A549 (cell line): ENCODE measurements at places on chromosomes 3 and 15.

- no peak for DNase-seq
Measured at GRCh38 chr3:63521657-63522056, 130.8 kb upstream of the SNTN start.

DNA sequence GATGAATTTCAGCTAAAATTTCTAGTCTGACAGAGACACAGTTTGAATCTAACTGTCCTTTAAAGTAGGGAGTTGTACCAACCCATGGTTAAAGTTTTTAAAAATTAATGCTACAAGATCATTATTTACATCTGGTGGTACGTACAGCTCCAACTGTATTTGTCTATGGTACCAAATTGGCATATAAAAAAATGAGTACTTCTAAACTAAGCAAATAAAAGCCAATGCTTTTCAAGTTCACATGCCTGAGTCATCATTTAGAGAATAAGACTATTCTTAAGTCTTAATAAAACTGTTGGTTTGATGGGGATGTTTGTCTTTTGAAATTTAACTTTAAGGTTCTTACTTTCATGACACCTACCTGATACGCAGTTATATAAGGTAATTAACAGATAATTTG, 21.0 kb upstream of the IFT57 start:
- DNase-seq = no peak

DNA sequence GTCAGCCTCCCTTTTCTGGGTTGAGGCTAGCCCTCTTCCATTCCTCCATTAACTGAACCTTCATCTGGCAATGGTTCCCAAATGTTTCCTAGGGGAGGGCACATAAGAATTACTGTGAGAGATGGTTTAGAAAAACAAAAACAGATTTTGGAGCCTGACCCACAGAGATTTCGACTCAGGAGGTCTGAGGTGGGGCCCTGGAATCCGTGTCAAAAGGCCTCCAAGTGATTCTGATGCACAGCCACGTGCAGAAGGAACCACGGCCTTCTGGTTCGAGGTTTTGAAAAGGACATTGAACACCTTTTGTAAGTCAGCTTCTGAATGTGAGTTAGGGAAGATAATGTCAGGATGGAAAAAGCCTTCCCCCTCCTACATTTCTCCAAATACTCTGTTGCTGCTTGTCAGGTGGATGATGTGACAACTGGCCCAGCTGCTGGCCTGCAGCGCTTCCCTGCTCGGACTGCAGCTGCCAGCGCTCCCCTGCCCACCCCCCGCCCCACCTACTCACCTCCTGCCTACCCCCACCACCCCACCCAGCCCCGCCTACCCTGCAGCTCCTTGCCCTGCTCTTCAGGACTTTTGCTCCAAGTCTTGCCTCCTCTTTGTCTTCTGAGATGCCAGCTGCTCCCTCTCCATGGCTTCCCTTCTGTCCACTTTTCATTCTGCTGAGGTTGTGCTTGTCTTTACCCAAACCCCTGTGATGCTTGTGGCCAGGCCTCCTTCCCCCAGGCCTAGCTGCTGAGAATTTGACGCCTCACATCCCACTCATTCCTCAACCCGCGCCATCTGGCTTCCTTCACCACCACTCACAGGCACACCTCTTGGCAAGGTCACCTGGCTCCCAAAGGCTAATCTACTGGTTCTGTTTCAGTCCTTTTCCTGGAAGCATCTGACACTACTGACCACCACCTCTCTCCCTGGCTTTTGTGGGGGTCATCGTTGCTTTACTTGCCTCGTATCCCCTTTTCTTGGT, 6.6 kb downstream of the EHD4 start:
- no peak for DNase-seq

DNA sequence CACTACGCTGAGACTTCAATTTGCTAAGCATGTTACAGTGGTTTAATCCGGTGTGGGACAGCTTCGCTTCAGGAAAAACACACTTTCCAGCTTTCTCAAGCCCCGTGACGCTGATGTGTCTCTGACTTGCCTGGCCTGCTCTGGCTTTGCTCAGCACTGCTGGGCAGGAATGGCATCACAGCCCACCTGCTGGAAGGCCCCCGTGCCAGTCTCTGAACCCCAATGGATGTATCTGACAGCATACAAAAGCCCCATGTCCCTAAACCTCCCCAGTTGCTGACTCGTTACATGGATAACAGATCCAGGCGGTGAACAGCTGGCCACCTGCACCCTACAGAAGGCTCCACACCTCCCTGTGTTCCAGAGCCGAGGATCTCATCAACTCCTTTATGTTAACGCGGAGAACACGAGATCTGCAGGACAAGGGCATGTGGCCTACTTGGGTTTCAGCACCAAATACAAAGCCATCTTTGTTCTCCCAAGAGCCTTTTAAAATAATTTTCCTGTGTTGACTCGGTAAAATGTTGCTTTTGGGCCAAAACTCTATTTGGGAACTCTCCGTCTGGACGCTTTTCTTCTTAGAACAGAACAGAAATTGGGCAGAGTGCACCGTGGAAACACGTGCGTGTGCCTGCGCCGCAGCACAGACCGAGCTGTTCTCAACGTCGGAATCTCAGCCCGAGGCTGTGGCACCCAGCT, 61.4 kb downstream of the ATP10A start:
- no peak for DNase-seq

DNA sequence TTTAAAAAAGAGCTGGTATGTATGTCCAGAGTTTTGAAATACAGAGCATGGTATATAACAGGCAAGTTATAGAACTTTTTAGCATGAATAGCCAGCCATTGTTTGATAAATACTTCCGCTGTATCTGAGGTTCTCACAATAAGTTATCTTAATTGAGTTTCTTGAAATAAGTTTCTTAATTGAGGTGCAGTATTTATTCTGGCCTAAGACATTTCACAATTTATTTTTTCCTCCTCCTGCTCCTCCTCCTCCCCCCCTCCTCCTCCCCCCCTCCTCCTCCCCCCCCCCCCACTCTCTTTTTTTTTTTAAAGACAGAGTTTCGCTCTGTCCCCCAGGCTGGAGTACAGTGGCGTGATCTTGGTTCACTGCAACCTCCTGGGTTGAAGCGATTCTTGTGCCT, 83.4 kb downstream of the VPS8 start:
- no peak for DNase-seq

- no peak for DNase-seq
Measured at GRCh38 chr3:116601206-116601605, 108.4 kb upstream of the TUSC7 start.

DNA sequence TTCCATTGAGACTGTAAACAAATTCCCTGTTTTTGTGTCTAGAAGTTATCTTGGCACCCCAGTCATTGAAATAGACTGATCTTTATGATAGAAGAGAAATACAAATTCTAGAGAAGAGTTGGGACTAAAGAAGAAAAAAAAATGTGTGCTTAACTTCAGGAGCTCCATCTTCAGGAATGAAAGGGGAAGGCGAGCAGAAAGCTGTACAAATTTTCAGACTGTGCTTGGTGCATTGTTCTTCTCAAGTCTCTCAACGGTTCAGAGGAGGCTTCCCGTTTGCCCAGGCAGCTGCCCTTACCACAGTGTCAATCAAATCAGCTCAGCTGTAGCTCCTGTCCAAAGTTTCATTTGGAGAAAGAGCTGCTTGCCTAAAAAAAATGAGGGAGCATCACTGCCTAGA, 41.7 kb downstream of the OXSM start:
- no peak for DNase-seq

DNA sequence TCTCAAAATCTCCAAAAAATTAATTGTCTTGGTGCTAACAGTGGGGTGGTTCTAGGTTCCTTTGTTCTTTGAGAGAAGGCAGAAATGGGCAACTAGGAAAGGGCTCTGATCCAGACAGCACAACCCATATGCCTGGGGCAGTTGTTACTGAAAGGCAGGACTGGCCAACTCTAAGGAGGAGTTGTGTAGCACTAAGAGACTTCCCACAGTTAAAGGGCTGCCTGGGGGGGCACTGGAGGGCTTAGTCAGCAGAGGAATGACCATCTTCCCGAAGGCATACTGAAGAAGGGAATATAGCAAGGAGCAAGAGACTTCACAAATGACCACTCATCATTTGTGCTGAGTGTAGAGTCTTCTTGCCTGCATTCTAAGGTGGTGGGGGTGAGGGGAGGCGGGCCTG, 15.8 kb downstream of the ILDR1 start:
- no peak for DNase-seq

DNA sequence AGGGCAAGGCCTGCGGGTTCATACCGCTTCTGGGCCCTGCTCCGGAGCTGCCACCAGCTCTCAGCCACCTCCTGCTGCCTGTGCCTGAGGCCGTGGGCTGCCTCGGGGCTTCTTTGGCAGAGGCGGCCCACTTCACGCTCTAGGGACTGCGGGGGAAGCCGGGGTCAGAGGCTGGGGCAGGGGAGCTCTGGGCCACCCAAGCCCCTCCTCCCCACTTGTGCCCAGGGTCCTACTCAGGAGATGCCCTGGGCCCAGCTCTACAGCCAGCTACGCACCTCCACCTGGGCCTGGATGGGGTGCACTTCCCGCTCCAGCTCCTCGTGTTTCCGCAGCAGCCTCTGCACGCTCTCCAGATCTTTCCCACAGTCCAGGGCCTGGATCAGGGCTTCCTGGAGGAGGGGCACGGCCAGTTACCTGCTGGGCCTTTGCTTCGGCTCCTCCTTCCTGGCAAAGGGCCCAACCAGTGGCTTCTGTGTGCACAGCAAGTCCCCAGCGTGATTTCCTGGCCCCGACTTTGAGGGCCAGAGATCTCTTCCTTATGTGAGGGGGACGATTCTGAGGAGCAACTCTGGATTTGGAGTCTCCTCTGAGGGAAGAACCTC, 24.0 kb downstream of the PLA2G4B start:
- DNase-seq = no peak

GRCh38 chr15:78069462-78070029, 8.0 kb downstream of the TBC1D2B start:
- DNase-seq = no peak

DNA sequence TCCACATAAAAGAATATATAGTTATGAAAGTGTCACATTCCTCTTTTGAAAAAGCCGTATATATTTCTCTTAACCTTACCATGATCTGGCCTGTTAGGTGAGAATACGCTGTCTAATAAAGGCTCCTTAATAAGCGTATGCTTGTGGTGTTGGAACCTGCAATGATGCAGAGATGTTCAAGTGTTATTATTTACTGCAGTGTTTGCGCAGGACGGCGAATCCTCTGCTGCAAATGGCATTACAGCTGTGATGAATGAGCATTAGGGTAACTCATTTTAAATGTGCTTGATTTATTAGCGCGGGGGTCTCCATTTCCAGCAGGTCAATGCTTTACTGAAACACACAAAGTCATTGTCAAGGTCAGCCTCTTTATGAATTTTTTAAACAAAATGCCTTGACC, 94.6 kb downstream of the CDIN1 start:
- no peak for DNase-seq

DNA sequence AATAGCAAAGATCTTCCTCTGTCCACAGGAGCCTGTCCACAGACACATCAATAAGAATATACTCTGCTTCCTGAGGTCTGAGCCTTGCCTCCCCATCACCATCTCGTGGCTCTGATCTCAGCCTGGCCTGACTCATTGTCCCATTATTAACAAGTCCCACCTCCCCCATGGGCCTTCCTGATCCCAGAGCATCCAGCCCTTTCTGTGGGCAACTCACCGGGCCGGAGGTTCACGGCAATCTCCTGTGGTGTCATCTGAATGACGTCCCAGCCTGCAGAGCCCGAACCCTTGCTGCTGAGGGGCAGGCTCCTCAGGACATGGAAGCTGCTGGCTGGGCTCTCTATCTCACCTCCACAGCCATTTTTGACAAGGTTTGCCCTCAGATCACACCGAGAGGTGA, 28.1 kb downstream of the ITGB5 start:
- peak; percentile 56 for DNase-seq

- no peak for DNase-seq
Measured at GRCh38 chr3:69141313-69141712, 18.9 kb upstream of the LMOD3 start.

DNA sequence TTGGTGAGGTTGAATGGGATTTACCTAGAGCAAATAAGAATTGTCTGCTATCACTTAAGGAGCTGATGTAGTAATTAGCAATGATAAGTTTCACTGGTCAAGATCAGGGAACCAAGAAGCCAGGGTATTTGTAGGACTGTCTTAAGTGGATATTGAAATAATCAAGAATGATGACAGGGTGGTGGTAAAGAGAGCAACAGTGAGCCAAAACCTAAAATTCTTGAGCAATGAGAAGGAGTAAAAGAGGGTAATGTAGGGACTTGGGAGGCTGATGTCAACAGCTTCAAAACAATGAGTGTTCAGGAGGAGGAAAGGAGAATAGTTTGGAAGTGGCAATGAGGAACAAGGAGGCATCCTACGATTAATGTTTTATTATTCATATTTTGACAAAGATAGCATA, 31.5 kb upstream of the SLC2A2 start:
- DNase-seq = no peak

GRCh38 chr3:122055215-122055614, at the start of gene CD86:
TSS of gene CD86 (plus strand) at chr3:122055362. CDS start at chr3:122055490, 128 bp downstream.
- DNase-seq = no peak

GRCh38 chr3:10333349-10333650, 12.4 kb upstream of the SEC13 start:
- no peak for DNase-seq

DNA sequence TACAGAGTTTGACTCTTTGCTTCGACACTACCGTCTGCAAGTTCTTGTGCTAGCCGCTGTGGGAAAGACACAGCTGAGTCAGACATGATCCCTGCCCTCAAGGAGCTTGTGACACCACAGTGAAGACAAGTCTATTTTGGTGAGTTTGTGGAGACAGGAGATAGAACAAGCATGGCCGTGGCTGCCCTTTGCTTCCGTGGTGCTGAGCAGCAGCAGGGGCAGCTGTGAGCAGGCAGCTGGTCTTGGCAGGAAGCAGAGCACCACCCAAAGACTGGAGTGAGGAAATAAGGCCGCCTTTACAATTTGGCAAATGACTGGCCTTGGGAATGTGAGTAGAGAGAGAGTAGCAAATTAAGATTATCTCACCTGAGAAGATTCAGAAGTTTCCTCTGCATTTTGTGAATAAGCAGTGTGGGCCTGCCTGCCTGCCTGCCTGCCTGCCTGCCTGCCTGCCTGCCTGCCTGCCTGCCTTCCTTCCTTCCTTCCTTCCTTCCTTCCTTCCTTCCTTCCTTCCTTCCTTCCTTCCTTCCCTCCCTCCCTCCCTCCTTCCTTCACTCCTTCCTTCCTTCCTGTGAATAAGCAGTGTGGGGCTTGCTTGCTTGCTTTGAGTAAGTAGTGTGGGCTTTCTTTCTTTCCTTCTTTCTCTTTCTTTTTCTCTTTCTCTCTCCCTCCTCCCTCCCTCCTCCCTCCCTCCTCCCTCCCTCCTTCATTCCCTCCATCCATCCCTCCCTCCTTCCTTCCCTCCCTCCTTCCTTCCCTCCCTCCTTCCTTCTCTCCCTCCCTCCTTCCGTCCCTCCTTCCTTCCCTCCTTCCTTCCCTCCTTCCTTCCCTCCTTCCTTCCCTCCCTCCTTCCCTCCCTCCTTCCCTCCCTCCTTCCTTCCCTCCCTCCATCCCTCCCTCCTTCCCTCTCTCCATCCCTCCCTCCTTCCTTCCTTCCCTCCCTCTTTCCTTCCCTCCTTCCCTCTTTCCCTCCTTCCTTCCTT, 1.6 kb upstream of the GCNT3 start:
- DNase-seq = no peak
